H7 (cell line): ENCODE measurements at places on chromosomes 2 and 18. TPM values are rescaled to one million over a fixed set of nuclear protein-coding genes. Genes with fewer than 3 reads are reported as not detected.
A peak's percentile ranks its signal among the peaks of the same experiment; 100 is the strongest.

GRCh38 chr18:45402485-45403056 lies 212.7 kb upstream of the SLC14A2 start:
- no peak for DNase-seq

- DNase-seq = peak; percentile 46
These were observed 5.2 kb upstream of the C18orf63 start for GRCh38 chr18:74310411-74310810.

GRCh38 chr18:50944245-50944932 lies 23.5 kb upstream of the ELAC1 start:
- no peak for DNase-seq

GRCh38 chr2:133434959-133435668 lies 133.1 kb downstream of the NCKAP5 start:
- no peak for DNase-seq

DNA sequence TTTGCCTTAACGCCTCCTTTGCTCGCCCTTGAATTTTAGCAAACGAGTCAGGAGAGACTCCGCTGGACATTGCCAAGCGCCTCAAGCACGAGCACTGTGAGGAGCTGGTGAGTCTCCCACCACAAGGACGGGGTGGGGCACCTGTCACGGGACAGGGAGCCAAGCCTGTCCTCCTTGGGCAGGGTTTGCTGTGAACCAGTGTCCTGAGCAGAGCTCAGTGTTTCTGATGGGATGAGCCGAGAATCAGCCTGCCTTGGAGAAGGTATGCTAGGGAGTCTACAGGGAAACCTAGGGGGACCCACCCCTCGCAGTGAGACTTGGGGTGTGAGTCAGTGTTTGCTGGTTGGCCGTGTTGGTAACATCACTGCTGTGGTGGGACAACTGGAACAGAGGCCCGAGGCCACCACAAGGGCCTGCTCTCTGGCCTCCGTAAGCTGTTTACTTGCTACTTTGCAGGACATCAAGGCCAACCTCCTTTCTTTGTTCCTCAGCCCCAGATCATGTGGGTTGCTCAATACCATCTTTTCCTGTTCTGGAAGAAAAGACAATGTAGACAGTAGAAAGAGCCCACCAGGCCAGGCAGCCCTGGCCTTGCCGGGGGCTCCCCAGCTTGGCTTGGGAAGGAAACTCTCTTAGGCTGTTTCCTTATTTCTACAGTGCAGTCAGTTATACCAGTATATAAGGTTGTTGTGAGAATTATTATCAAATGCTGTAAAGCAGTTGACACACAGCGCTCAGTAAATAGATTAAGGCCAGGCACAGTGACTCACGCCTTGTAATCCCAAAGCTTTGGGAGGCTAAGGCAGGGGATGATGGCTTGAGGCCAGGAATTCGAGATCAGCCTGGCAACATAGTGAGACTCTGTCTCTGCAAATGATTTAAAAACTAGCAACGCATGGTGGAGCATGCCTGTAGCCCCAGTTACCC lies 42.4 kb downstream of the ITGB1BP1 start:
- no peak for DNase-seq

DNA sequence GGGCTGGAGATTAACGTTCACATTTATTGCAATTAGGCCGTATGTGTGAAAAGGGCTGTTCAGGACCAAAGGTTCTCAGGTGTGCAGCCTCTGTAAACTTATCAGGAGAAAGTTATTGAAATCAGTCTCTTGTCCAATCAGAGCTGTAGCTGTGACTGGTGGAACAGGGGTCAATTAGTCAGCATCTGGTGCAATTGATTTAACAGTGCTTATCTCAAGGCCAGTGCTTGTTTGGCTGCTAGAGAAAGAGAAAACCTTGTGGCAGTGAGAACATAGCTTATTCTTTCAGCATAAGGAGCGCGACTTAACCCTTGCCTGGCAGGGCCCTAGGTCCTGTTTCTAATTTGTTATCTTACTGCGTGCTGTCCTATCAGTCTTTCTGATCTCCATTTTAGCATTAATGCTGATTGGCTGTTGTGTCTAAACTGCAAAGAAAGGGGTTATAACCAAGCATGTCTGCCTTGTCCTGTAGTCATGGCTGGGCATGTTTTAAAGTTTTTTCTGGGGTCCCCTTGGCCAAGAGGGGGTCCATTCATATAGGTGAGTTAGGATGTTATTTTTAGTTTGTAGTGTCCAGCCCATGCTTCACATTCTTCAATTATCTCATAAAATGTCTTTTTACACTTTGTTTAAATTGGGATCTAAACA lies 66.4 kb downstream of the CYB5A start:
- DNase-seq = no peak

Gene DPY30
- total RNA-seq = 86.0 and 122 TPM in 2 replicates
